ENCODE measurements at places on chromosomes 11 and 22. TPM values are rescaled to one million over a fixed set of nuclear protein-coding genes. Genes with fewer than 3 reads are reported as not detected.

MPZL3 gene
- 8.5 TPM for total RNA-seq

IGLL1 gene
- total RNA-seq = not detected

SPA17 gene
- 5.0 TPM for total RNA-seq

PRG3 gene
- total RNA-seq = not detected

TMEM126B gene
- total RNA-seq = 51.3 TPM

KLHL35 gene
- total RNA-seq = 0.87 TPM

PLEKHB1 gene
- 4.5 TPM for total RNA-seq

UBQLN3 gene
- total RNA-seq = not detected

HOATZ gene
- total RNA-seq = 0.43 TPM

EMID1 gene
- total RNA-seq = 0.72 TPM

UCP3 gene
- 2.0 TPM for total RNA-seq

EFEMP2 gene
- 97.3 TPM for total RNA-seq

DNA sequence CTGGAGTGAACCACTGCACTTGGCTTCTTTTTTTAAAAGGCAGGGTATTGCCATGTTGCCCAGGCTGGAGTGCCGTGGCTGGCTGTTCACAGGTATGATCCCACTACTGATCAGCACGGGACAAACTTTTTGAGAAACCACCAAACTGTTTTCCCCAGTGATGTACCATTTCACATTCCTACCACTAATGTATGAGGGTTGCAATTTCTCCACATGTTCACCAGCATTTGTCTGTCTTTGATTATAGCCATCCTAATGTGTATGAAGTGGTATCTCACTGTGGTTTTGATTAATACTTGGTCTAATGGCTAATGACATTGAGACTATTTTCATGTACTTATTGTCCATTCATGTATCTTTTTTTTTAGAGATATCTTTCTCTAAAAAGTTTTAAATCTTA, 41.5 kb upstream of the EP300 start:
- no peak for DNase-seq

GRCh38 chr11:2210366-2211112, 38.9 kb upstream of the TH start:
- no peak for DNase-seq

- DNase-seq = peak; percentile 66
Measured at GRCh38 chr22:38718414-38718813, 12.7 kb downstream of the GTPBP1 start.

- no peak for DNase-seq
Measured at GRCh38 chr11:19772480-19772879, 59.8 kb downstream of the NAV2 start.

DNA sequence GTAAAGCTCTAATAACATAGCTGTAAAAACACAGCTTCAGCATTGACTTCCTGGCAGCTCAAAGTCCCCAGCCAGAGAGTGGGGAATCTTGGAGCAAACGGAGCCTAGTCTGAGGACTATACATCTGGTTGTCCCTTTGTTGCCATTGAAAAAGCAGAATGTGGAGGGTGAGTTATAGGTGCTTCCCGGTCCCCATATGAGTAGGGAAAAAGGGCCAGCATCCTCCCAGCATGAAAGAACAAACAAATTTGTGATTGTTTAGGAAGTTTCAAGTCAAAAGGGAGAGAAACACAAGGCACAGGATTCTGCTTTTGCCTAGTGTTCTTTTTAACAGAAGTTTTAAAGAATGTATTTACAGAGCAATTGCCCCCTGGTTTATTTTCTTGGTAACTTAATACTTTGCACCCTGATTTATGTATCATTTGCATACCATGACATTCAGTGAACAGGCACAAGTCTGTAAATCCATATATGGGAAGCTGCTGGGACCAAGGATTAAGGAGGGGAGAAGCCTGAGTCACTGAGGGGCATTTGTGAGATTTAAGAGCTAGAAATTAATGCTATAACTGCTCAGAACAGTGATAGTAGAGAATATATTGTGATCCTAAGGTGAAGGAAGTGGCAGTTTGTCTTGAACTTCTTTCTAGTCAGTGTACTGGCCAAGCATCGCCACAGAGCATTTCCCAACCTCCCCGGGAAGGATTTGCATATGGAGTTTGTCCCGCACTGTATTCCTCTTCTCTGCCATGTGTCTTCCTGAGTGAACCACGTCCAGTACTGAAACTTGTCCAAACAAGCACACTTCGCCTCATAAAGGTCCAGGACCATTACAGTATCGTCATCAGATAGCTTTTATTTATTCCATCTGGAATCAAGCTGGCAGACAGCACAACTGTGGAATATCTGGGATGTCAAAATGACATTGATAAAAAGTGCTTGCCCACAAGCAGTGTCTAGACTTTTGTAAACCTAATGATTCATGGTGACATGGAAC, 103.0 kb downstream of the DBX1 start:
- DNase-seq = peak; percentile 87

- DNase-seq = no peak
Measured at GRCh38 chr22:42280140-42280539, 9.7 kb upstream of the TCF20 start.

DNA sequence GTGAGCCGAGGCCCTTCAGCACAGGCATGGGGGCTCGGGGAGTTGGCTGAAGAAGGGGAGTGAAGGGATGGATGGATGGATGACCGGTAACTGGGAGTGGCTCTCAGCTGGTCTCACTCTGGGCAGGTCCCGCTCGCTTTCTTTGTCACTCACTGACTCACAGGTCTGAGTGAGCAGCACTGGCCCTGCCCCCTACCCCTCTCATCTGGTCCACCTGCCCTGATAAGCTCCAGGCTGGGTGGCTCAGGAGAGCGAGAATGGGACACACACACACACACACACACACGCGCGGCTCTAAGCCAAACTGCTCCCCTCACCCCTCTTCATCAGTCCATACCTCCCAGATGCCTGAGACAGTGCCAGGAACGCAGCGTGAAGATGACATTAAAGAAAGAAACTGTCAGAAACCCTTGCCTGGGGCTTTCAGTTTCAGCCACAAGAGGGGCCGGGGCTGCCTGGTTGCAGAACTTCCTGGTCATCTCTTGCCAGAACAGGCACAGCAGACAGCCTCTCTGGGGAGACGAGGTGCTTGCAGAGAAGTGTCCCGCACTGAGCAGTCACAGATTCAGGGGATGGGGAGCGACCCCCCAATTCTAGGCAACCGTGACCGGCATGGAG, 16.5 kb upstream of the SHISAL1 start:
- DNase-seq = no peak

- no peak for DNase-seq
Measured at GRCh38 chr11:47071791-47072261, 104.9 kb downstream of the ARFGAP2 start.

DNA sequence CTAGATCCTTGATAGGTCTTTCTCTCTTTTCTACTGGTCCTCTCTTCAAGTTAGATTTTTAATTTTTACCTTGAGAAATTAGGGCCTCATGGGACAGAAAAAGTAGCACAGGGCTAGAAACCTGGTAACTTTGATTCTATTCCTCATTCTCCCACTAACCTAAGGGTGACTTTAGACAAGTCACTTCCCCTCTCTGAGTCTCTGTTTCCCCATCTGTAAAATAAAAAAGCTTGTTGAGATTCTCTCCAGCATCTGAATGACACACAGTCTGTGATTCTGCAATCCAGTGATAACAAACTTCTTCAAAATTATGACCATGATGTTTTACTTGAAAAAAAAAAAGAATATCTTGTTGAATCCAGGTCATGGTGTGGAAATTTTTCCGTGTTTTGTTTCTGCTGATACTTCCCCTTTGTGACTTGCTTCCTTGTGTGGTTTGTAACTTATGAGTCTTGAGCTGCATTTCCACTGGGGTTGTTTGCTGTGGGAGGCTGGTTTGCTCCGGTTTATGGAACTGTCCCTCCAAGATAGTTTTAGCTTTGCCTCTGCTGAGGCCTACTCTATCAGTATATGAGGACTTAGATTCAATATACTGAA, 9.8 kb upstream of the MPEG1 start:
- DNase-seq = no peak

DNA sequence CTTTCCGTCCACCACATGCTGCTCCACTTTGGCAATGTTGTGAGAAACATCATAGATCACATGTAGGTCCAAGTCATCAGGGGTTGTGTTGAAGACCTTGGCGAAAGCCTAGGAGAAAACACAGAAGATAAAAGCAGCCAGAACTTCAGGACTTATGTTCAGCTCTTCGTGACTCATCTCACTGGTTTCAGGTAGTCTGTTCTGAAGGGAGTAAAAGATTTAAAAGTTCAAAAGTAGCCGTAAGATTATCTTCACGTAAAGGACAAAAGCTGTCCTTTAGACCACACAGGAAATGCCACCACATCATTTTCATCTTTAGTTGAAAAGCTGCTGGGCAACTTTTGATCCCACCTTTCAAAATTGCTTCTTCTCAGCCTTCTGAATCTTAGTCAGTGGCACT, 16.9 kb downstream of the RTCB start:
- no peak for DNase-seq

GRCh38 chr22:22386602-22387385, 121.7 kb downstream of the ZNF280B start:
- DNase-seq = no peak

- no peak for DNase-seq
Measured at GRCh38 chr11:14756349-14756748, 112.7 kb downstream of the PDE3B start.

- DNase-seq = no peak
Measured at GRCh38 chr11:28969832-28970231, 861.6 kb downstream of the METTL15 start.

GRCh38 chr22:21448627-21449416, 18.4 kb upstream of the TMEM191C start:
- no peak for DNase-seq

DNA sequence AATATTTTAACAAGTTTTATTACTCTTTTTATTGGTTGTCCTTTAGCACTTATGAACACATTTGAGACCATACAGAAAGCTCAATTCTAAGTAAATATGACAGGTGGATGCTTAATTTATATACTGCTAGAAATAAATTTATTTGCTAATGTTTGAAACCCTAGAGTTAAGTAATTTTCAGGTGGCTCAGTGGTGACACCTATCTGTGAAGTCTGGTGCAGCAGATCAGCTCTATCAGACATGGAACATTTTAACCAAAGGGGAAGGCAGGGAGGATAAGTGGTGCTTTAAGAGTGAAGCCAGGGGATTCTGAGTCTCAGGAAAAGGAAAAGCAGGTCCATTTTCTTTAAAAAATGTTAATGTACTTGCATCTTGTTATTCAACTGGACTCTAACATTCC, 175.8 kb downstream of the DSCAML1 start:
- DNase-seq = no peak

DNA sequence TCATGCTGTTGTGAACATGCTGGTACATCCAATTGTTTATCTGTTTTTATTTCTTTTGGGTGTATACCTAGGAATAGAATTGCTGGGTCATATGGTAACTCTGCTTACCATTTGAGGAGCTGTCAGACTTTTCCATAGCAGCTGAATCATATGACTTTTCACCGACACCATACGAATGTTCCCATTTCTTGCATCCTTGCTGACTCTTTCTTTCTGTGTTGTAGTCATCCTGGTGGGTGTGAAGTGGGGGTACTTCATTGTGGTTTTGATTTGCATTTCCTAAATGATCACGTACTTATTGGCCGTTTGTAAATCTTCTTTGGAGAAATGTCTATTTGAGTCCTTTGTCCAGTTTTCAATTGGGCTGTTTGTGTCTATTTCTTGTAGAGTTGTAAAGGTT, 26.5 kb downstream of the ATXN10 start:
- DNase-seq = no peak

DNA sequence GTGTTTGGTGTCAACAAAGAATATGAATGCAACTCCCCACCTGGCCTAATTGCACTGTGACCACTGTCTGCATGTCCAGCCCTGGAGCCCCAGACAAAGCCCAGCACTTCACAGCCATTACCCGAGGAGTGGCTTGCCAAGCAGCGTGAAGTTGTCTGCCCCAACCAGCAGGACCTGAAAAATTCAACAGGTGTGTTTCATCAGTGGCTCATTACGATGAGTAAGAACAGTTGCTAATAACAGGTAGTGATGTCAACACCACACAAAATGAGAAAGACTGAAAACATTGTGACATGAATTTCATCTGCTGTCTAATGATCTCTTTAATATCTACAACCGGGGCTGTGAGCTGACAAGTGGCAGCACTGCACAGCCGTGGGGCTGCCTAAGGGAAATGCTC, 10.3 kb downstream of the MRPL21 start:
- DNase-seq = no peak

DNA sequence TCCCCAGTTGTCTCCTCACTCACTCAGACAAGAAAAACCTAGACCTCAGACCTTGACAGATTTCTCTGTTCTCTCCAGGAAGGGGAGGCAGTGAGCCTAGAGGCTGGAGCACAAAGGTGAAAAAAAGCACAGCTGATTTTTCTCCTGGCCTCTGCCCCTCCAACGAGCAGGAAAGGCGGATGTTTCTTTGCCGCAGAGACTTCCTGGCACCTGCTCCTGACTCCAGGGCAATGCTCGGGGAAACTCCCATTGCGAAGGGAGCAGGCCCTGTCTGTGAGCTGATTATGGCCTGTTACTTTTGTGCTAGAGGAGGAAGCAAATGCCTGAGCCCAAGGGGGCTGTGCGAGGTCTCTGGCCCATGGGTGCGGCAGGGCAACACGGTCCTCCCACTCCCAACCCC, 25.4 kb downstream of the MS4A10 start:
- DNase-seq = no peak

GRCh38 chr22:46360097-46360496, 24.6 kb downstream of the TRMU start:
- DNase-seq = no peak

DNA sequence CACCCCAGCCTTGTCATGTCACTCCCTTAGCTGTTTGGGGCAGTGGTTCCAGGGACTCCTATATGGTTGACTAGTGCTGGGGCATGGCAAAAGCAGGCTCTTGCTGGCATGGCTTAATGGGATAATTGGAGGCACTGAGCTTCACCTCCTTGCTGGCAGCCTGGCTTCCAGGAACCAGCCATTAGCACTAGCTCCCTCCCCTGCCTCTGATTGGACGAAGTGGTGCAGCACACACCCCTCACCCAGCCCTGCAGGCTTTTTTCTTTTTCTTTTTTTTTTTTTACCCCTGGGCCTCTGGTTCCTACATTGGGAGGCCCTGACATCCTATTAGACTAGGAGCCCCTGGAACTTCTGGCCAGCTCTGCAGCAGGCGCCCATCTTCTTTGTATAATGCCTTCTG, 18.6 kb downstream of the PHLDB1 start:
- no peak for DNase-seq

GRCh38 chr22:33049119-33049729, 9.0 kb downstream of the SYN3 start:
- peak; percentile 53 for DNase-seq

GRCh38 chr11:36211761-36212430, 77.3 kb downstream of the COMMD9 start:
- DNase-seq = no peak

Measured in astrocyte (in vitro differentiated cells and primary cell).